ENCODE measurements at places on chromosomes 4 and X.
A peak's percentile ranks its signal among the peaks of the same experiment; 100 is the strongest.

GRCh38 chrX:139203651-139204570 lies 326.6 kb upstream of the F9 start:
- no peak for DNase-seq

GRCh38 chr4:31081366-31081765 lies 361.2 kb downstream of the PCDH7 start:
- DNase-seq, result no peak

- no peak for DNase-seq
These were observed 126.9 kb upstream of the GPRIN3 start for GRCh38 chr4:89434364-89434988.

DNA sequence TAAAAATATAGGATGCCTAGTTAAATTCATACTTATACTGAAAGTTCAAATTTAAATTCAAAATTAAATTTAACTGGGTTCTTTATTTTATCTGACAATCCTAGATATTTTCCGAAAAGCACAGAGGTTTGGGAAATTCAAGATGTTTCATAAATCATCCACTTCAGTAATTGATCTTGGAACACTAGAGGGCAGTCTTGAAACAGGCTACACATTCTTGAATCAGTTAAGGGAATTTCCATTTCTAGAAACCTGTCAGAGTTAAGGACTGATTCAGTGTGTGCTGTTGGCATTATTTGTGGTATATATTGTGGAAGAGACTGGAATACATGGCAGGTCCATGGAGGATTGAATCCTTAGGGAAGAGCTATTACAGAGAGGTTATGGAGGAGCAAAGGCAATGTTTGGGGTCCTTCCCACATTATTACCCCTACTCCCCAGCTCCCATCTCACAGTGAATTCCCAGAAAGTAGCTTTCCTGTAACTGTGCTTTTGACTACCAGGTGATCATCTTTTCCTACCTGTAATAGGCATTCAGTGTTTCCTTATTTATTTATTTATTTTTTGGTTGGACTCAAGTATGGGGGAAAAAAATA lies 92.9 kb downstream of the EGF start:
- no peak for DNase-seq

DNA sequence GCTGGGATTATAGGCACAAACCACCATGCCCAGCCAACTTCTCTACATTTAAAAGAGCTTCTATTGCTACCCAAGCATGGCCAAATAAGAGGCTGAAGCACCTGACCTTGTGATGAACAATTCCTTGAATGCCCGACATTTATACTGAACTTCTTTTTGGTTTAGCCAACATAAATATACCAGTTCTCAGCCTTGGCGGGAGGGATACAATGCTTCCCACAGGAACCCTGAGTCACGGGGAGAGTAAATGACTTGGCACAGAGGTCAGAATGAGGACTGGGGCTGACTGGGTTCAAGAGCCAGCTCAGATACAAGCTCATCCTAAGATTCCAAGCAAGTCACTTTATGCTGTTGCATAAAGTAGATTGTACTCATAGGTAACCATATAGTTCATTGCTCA lies 6.1 kb downstream of the HOPX start:
- no peak for DNase-seq

- no peak for DNase-seq
These were observed 606.9 kb upstream of the PCDH10 start for GRCh38 chr4:132542228-132542627.

DNA sequence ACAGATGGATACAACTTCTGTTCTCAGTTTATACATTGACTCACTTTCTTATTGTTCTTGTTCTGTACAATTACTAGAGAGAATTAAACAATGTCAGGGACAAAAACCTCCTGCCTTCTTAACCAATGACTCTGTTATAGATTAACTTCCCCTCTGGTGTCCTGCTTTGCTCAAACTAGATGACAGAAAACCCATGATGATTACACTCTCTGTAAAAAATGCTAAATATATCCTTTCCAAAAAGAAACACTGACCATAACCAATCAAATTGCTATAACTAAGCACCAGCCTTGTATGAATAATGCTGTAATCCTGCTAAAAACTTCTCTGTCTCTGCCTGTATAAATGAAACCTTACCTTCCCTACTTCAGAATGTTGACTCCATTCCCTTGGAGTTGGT lies 29.8 kb upstream of the IL13RA2 start:
- no peak for DNase-seq

GRCh38 chrX:150842198-150842685 lies 56.2 kb downstream of the CD99L2 start:
- DNase-seq, result no peak

GRCh38 chr4:13966231-13967195 lies 339.0 kb upstream of the BOD1L1 start:
- no peak for DNase-seq

- DNase-seq, result no peak
These were observed at the start of gene ARSH for GRCh38 chrX:3006495-3006894. ARSH (plus strand) TSS chrX:3006546; CDS start chrX:3006613, 67 bp downstream.

GRCh38 chrX:84340968-84341367 lies 153.0 kb upstream of the RPS6KA6 start:
- DNase-seq, result no peak

DNA sequence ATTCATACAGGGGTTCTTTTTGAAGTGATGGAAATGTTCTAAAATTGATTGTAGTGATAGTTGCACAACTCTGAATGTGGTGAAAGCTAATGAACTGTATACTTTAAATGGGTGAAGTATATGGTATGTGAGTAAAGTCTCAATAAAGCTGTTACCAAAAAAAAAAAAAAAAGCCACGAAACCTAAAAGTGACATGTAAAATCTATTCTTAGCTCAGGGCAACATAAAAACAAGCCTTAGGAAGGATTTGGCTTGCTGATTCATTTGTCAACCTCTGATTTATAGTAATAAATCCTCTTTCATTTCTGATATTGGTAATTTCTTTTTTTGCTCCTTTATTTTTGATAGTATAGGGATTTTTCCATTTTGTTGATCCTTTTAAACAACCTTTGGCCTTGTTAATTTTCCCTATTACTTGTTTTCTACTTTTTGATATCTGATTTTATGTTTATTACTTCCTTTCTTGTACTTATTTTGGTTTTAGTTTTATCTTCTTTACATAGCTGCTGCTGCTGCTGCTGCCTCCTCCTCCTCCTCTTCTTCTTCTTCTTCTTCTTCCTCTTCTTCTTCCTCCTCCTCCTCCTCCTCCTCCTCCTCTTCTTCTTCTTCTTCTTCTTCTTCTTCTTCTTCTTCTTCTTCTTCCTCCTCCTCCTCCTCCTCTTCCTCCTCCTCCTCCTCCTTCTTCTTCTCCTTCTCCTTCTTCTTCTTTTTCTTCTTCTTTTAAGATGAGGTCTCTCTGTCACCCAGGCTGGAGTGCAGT lies 79.4 kb downstream of the ADGRG4 start:
- DNase-seq, result no peak

GRCh38 chr4:64250061-64250460 lies 159.2 kb downstream of the TECRL start:
- DNase-seq, result no peak

- DNase-seq, result no peak
These were observed 855.1 kb upstream of the INTU start for GRCh38 chr4:126777649-126778048.

- DNase-seq, result peak; percentile 35
These were observed at the start of gene FHL1 for GRCh38 chrX:136147315-136147901. FHL1 (plus strand) TSS chrX:136147533.

DNA sequence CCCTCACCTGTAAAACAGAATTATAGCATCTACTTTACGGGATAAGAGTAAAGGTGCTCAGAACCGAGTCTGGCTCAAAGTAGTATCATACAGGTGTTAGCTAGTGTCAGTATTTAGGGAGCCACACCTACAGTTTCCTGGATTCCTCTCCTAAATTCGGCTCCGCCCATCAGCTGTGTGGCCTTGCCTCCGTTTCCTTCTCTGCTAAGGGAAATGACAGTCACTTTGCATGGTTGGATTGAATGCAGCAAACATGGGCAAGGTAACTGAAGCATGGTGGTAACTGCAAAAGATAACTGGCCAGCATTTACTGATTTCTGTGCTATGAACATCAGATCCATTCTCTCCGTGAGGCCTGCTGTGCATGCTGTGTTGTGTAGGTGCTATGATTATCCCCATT lies 2.8 kb downstream of the PPP1R3F start:
- no peak for DNase-seq

DNA sequence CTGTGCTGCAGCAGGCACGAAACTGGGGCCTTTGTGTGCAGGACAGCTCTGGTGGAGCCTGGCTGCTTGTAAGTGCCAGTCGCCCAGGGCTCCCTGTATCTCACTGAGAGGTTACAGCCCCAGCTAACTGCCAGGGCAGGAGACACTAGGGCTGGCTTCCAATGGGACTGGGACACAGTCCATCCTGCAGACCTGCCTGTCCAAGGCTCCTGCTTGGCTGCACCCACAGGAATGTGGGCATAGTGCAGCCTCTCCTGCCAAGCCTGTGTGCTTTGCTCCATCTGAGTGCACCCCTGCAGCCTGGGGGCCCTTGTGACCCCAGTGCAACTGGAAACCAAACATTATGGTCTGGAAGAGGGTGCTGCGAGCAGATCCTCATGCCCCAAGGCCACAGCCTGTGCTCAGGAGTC lies 144.0 kb downstream of the ADAM29 start:
- DNase-seq, result no peak

DNA sequence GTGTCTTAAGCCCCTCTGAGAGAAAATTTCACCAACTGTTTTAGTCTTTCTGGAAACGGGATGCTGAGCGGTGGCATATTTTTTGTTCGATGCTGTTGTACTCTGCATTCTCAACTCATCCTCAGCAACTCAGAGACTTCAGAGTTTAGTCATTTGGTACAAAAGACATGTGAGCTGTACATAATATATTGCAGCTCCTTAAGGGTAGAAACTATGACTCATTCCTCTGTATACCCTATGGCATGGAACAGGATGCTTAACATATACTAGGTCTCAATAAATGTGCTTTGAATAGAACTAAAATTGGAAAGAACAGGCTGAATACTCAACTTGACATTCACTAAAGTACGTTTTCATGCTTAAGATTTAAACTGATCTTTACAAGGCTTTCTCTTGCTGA lies 130.5 kb upstream of the SLITRK2 start:
- no peak for DNase-seq

- DNase-seq, result no peak
These were observed 2469.0 kb downstream of the PCDH7 start for GRCh38 chr4:33189169-33189568.

- DNase-seq, result no peak
These were observed 102.9 kb downstream of the GRXCR1 start for GRCh38 chr4:42995343-42995944.

GRCh38 chrX:45986081-45986480 lies 559.1 kb downstream of the ZNF674 start:
- no peak for DNase-seq

- no peak for DNase-seq
These were observed 233.5 kb downstream of the ARHGAP24 start for GRCh38 chr4:85708468-85708867.

- DNase-seq, result no peak
These were observed 312.9 kb downstream of the TRIML1 start for GRCh38 chr4:188452097-188452496.

DNA sequence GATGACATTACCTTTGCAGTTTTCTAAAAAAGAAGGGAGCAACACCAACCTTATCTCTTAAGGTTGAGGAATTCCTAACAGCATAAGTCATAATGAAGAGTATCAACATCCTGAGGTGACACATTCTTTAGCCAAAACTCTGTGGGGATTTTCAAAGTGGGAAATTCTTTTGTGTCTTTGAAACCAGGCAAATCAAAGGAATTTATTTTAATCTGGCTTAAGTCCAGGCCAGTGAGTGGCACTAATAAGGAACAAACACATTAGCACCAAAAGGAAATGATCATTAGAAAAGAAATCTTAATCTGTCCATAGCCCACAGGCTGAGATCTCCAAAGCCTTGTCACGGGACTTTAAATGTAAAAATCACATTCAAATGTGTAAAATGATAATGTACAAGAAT lies 110.1 kb downstream of the LARP7 start:
- DNase-seq, result no peak

GRCh38 chr4:10605746-10606482 lies 78.7 kb downstream of the CLNK start:
- DNase-seq, result no peak

DNA sequence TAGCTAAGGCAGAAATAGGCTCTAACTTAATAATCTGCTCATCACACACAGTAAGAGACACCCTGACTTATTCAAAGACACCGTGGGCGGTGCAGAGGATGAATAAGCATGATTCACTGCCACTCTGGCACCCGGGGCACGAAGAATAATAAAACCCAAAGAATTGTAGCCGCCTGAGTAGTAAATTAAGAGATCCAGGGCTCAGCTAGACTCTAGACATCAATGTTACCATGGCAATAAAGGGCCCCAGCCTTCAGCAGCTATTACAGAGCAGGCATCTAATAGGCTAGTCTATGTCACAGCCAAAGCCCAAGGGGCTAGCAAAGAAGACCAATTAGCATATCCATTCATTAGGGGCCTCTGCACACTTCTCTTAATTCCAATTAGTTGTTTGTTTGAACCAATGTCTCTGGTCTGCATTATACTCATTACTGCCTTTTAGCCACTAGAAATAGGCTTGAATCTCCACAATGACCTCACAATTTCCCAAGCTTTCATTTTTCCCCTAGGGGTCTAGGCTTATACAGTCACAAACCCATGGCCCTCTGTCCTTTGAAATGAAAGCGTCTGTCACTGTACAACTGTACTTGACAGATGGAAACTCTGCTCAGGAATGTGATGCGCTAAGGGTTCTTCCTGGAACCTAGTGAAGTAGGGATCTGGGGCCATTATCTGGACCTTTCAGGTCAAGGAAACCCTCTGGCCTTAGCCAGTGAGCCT lies 3.0 kb upstream of the ATP1B4 start:
- no peak for DNase-seq

GRCh38 chrX:23662187-23662586 lies 5.1 kb upstream of the PRDX4 start:
- DNase-seq, result no peak

- no peak for DNase-seq
These were observed 66.4 kb upstream of the C4orf54 start for GRCh38 chr4:99724067-99724466.

Measured in CD8-positive, alpha-beta memory T cell (primary cell).